Upper lobe of right lung (tissue), 1 donor: ENCODE measurements at places on chromosomes 4 and X.

DNA sequence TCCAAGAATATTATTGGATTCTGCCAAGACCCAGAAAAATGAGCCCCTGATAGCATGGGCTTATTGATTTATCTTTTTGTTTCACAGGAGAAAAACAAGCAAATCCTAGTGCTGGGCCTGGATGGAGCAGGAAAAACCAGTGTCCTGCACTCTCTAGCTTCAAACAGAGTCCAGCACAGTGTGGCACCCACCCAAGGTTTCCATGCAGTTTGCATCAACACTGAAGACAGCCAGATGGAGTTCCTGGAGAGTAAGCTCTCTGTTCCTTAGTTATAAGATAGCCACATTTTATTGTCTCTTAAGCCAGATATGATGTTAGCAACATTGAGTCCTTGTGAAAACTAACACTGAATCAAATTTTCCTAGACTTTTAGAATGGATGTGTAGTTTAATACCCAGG lies 5.5 kb downstream of the ARL9 start:
- no peak for DNase-seq

GRCh38 chr4:24896977-24897376 lies 15.9 kb downstream of the CCDC149 start:
- DNase-seq = no peak

- peak; percentile 89 for DNase-seq
Observed at GRCh38 chr4:7217474-7218321, 25.4 kb downstream of the SORCS2 start.

GRCh38 chrX:150164971-150165600 lies 198.0 kb upstream of the MAMLD1 start:
- DNase-seq = no peak

GRCh38 chrX:119605464-119606279 lies 552 bp downstream of the NKRF start:
- DNase-seq = peak; percentile 67

- DNase-seq = no peak
Observed at GRCh38 chr4:87399148-87399547, 8.2 kb upstream of the HSD17B11 start.

GRCh38 chr4:90137555-90137954 lies 10.4 kb downstream of the CCSER1 start:
- DNase-seq = no peak

DNA sequence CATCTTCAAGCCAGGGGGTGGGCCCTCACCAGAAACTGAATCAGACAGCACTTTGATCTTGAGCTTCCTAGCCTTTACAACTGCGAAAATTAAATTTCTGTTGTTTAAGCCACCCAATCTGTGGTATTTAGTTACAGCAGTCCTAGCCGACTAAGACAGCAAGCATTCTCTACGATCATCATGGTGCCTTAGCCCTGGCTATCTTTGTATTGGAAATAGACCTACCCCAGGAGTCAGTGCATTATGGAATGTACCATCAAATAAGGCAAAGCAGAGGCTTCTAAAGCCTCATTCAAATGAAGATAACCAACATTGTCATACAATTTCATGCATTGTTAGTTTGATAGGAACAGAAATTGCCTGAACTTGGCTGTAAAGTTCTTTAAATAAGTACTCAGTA lies 75.0 kb downstream of the PARM1 start:
- DNase-seq = no peak

DNA sequence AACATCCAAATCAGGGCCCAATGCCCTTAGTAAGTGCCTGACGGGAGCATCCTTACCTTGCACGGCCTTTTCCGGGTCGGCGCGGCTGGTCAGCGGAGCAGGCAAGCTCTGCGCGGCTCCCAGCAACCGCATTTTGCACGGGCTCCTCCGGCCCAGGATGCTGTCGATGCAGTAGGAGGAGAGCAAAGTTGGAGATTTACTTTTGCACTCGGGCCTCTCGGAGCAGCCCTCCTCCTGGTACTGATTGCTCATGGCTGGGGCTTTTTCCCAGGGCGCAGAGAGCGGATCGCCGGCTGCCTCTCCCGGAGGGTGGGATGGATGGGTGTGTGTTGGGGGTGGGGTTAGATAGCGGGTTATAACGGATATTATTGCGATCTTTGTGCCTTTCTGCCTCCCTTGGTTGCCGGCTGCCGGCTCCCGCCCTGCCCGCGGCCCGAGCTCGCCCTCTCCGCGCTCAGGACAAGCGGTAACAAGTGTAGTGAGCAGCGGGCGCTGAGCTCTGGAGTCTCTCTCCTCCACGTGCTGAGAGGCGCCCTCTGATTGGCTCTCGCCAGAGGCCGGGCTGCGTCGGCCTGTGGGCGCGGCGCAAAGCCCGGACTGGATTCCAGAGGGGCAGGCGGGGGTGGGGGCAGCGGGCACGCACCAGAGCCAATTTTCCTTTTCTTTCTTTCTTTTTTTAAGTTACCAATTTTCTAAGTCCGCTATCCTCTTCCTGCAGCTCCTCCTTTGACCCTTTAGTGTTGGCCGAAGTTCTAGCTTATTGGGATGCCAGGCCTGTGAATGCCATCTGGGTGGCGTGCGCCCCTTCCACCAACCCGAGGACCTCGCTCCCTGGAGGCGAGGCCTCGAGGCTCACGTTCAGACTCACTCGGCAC lies at the start of gene ARX:
Gene ARX, minus strand, starts transcription at position 480 of the 875 bp plus-strand sequence. Its CDS starts 228 bp downstream, at position 252.
- DNase-seq = peak; percentile 70

GRCh38 chr4:107519053-107519452 lies 201.0 kb downstream of the PAPSS1 start:
- no peak for DNase-seq

- DNase-seq = no peak
Observed at GRCh38 chr4:123597586-123597985, 201.0 kb downstream of the SPRY1 start.
